ENCODE measurements at places on chromosomes 16 and 17.
A peak's percentile ranks its signal among the peaks of the same experiment; 100 is the strongest.

DNA sequence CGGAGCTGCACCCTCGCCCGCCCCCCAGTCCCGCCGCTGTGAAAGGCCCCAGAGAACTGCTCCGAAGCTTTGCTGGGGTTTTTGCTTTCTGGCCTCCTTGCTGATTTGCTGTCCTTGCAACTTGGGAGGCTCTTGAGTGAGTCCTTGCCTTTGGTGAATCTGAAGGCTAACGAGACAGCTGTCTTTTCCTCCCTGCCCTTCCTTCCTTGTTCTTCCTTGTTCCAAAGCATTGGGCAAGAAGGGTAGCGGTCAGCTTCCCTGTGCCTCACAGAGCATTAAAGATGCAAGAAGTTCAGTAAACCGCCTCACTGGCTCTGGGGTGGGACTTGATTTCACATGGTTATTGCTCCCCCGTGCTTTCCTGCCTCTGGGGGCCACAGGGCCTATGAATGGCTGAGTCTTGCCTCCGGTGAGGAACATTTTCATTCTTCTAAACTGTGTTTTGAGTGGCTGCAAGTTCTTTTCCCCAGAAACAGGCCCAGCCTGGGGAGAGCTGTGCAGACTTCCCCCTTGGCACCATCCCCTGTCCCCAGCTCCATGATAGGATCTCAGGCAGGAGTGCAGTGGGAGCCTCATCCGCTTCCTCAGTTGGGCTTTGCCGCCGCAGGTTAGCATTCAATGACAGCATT, 1.4 kb downstream of the YPEL2 start:
- DNase-seq, result no peak

DNA sequence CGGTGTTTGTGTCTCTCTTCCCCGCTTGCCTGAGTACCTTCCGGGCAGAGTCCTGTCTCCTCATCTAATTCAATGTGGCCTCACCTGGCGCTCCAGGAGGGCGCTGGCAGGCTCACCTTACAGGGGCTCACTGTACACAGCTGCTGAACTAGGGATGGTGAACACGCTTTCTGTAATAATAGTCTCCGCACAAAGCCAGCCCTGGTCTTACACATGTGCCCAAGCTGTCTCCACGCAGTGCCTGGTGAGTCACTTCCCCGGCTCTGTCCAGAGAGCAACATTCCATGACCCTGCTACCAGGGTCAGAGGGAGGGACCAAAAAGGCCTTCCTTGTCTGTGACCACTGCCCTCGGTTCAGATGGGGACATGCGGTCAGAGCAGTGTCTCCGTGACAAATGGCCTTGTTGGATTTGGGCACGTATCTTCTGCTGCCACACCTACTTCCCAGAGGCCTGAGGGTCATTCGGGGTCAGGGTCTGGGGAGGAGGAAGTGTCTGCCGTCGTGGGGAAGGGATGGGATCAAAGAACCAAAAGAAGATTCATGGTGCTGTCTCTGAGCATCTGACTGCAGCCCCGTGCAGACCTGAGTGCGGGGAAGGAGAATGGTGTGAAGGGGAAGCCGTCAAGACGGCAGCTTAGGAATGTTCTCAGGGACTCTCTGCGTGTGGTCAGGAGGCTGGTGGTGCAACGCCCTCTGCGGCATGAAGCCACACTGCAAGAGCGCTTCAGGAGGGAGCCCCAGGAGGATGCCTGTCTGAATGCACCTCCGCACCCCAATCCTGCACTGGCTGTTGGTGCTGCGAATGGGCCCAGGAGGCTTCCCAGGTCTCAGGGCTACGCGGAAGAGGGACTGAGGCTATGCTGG, 68.8 kb downstream of the IL21R start:
- no peak for DNase-seq

DNA sequence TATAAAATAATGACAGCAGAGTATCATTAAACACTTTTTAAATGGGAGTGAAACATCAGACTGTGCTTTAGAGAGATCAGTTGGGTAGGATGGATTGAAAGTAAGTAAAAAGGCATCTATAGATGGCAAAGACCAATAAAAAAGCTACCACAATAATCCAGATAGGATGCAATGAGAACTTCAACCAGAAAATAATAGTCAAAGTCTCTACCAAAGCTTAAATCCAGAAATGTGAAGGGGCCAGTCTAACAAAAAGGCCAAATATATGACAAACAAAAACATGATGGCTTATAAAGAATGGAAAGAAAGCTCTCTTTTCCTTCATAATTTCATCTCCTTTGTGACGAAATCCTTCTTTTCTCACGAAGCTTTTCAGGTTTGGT, 12.3 kb downstream of the KANSL1 start:
- no peak for DNase-seq

DNA sequence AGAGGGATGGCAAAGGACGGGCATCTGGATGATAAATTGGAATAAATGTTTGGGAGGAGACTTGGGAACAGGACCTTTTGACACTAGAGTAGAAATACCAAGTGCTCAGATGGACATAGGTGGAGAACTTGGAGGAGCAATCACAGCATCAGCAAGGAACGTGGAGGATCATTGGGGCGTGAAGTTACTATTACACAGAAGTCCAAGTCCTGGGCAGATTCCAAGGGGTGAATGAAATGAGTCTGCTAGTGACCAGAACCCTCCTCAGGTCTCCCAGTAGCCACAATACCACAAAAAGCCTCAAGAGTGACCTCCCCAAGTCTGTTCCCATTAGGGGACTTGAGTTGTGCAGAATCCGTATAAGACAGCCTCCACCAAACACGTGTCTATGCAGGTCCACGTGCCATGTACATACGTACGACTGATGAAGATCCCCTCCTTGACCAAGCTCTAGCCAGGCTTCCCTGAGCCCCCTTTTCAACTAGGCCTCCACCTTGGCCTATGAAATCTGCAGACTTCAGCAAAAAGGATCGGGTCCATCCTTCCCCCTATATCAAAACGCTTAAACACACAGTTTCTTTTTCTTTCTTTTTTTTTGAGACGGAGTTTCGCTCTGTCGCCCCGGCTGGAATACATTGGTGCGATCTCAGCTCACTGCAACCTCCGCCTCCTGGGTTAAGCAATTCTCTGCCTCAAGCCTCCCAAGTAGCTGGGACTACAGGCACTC, 2.2 kb downstream of the C17orf67 start:
- DNase-seq, result no peak

DNA sequence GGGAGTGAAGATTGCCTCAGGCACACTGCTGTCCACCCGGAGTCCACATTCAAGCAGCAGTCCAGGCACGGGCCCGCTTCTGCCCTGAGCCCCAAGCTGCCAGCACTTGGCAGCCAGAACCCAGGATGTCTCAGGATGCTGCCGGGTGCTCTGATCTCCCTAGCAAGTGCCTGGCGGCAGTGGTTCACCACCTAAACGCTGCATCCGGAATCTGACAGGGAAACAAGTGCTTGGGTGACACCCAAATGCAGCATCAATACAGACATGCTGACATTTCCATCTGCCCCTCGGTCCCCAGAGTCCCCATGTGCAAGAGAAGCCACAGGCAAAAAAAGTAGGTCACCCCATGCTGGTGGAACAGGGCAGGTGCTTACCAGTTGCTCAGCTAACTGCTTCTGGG, 197.1 kb upstream of the RPL38 start:
- DNase-seq, result no peak

GRCh38 chr16:56075732-56076388, 115.4 kb upstream of the GNAO1 start:
- DNase-seq, result no peak

GRCh38 chr16:15053904-15054303, 2.0 kb downstream of the NTAN1 start:
- no peak for DNase-seq

- DNase-seq, result no peak
Observed at GRCh38 chr16:12239226-12239625, 262.7 kb downstream of the SNX29 start.

GRCh38 chr17:49344914-49345313, 17.1 kb downstream of the ZNF652 start:
- no peak for DNase-seq

- peak; percentile 75 for DNase-seq
Observed at GRCh38 chr17:76492989-76493501, 8.2 kb downstream of the RHBDF2 start.

DNA sequence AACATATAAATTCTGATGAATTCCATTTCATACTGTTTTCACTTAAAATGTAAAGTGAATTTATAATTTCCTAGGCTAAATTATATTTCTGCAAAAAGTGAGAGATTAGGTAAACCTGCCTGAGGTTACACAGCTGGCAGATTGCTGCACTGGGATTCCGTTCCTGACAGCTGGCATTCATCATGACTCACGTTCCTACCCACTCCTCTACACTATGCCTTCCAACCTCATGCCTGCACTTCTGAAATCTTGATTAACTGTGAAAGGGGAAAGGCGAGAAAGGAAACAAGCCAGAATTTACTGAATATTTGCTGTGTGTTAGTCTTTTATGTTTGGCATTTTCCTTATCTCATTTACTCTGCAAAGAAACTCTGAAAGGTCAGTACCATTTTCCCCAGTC, 73.3 kb upstream of the MON1B start:
- no peak for DNase-seq

GRCh38 chr16:70627696-70628095, 18.7 kb upstream of the IL34 start:
- DNase-seq, result no peak

- DNase-seq, result peak; percentile 77
Observed at GRCh38 chr17:17919169-17920107, 52.8 kb downstream of the TOM1L2 start.

DNA sequence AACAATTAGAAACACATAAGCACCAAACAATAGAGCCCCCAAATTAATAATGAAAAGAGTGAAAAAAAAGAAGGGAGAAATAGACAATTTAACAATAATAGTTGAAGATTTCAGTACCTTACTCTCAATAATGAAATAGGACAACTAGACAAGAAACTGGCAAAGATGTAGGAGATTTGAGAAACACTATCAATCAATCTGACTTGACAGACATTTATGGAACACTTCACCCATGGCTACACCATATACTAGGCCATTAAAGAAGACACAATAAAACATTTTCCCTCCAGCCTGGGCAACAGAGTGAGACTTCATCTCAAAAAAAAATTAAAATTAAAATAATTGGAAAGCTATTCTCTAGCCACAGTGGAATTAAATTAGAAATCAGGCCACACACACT, 5.0 kb upstream of the DUS1L start:
- no peak for DNase-seq

GRCh38 chr16:66551788-66552285, 539 bp upstream of the CKLF start:
- DNase-seq, result no peak

- DNase-seq, result no peak
Observed at GRCh38 chr17:40157973-40158372, 17.6 kb downstream of the CASC3 start.

GRCh38 chr16:72234387-72234786, 62.4 kb upstream of the PMFBP1 start:
- DNase-seq, result no peak

DNA sequence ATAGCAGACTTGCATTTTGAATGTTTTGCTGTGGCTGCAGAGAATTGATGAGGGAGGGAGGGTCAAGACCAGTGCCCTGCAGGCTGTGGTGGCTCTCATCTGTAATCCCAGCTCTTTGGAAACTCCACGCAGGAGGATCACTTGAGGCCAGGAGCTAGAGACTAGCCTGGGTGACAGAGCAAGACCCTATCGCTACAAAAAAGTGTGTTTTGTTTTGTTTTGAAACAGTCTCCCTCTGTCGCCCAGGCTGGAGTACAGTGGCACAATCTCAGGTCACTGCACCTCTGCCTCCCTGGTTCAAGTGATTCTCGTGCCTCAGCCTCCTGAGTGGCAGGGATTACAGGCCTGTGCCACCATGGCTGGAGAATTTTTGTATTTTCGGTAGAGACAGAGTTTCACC, 1.9 kb upstream of the UBE2G1 start:
- DNase-seq, result no peak

DNA sequence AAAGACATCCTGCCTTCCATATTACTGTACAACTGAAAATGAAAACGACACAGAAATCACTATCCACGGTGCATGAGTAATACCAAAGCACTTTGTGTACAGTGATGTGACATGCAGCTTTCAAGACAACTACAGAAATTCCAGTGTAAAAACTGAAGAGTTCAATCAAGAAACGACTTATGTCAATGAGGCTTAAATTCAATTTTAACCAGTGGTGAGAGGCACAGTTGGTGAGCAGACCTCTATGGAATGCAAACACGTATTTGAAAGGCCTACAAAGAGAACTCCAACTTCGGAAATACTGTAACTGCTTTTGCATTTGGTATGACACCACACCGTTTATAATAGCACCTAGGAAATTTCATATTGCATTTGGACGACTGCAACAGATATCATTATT, 87.6 kb downstream of the USP31 start:
- no peak for DNase-seq

DNA sequence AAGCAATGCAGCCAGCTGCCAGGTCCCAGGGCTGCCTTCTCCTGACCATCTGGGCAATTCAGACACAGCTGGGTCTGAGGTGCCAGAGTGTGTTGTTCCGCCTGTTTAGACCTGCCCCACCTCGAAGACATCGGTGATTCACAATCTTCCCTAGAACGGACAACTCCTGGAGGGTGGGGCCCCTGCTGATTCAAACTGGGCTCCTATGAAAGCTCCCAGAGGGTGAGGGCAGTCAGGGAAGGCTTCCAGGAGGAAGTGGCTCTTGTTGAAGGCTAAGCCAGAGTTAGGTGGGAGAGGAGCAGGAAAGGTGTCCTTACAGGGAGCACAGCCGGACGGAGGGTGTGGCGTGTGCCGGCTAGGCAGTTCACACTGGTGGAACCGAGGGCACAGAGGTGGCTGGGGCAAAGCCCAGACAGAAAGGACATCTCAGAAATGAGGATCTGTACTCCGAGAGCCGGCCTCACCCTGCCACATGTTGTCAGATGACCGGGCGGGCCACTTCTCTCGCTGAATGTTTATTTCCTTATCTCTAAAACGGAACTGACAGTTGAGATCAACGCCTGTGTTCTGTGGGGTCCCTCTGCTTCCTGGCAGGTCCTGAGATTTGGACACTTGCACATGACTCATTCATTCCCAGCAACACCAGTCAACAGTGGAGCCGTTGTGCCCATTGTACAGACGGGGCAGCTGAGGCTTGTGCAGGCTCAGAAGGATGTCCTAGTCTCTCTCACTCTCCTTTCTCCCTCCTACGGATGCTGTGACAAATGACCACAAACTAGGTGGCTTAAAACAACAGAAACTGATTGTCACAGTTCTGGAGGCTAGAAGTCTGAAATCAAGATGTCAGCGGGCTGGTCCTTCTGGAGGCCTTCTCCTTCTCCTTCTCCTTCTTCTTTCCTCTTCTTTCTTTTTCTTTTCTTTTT, 26.9 kb upstream of the LITAF start:
- peak; percentile 58 for DNase-seq

- DNase-seq, result no peak
Observed at GRCh38 chr17:21129023-21129681, 2.4 kb downstream of the DHRS7B start.

DNA sequence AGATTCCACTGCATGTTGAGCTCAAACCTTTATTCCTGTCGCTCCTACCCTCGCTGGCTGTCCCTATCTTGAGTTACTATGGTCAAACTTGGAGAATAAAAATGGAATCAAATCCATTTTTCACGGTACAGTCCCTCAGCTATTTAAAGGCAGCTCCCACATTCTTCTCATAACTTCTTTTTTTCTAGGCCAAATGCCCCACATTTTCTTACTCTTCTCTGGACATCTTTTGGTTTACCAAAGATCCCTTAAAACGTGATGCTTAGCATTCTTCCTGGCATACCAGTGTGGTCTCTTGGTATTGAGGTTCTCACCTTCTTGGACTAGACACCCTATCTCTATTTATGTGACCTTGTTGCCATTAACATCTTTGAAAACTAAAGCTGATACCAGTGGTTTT, 48.3 kb upstream of the MAF start:
- no peak for DNase-seq

- no peak for DNase-seq
Observed at GRCh38 chr17:1040216-1040600, 43.3 kb downstream of the TIMM22 start.
